ENCODE measurements at places on chromosomes 1 and 21.

GRCh38 chr1:59350521-59350920 lies 53.6 kb downstream of the FGGY start:
- no peak for DNase-seq

- DNase-seq: no peak
Measured at GRCh38 chr1:97164276-97164639, 442.7 kb downstream of the PTBP2 start.

GRCh38 chr1:39713557-39713956 lies 22.3 kb upstream of the HPCAL4 start:
- DNase-seq: no peak

GRCh38 chr1:175331891-175332290 lies 139.3 kb upstream of the KIAA0040 start:
- DNase-seq: no peak

DNA sequence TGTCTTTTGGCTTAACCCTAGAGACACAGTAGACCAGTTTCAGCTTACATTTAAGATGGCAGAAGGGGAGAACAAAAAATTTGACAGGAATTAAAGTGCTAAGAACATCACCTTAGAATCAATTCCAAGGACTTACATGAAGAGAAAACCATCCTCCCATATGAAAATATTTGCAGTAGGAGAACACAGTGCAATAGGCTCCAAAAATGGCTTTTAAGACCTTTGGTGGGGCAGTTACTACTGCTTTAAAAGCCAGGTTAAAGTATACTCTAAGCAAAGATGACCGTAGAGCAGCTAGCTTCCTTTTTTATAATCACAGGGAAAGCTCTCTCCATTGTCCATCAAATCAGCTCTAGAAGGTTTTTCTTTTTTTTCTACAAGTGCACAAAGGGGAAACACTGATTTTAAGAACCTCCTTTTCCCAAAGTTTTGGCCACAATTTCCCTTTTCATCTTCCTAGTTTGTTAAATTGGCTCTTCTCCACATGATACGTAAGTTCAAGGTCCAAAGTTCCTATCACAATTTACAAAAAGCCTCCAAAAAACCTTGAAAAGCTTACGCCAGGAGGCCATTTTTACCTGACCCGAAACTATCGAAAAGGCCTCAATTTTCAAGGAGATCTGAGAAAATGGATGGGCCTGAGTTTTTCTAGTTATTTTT lies 3.3 kb downstream of the TXNIP start:
- DNase-seq: no peak

Data from smooth muscle cell of the brain vasculature (primary cell).